NCI-H460 (cell line): ENCODE measurements at places on chromosomes 2 and 18.
A peak's percentile ranks its signal among the peaks of the same experiment; 100 is the strongest.

- DNase-seq, result no peak
Measured at GRCh38 chr18:42401131-42401673, 446.2 kb downstream of the PIK3C3 start.

- no peak for DNase-seq
Measured at GRCh38 chr2:233259730-233260129, 8.3 kb downstream of the ATG16L1 start.

GRCh38 chr18:11807233-11807632 lies 44.0 kb upstream of the CHMP1B start:
- DNase-seq, result no peak

GRCh38 chr2:103135679-103136078 lies 373.8 kb downstream of the TMEM182 start:
- DNase-seq, result no peak

- no peak for DNase-seq
Measured at GRCh38 chr2:47798631-47799030, 15.7 kb downstream of the MSH6 start.

GRCh38 chr2:133421516-133422324 lies 146.5 kb downstream of the NCKAP5 start:
- DNase-seq, result no peak

GRCh38 chr2:173359231-173359630 lies 4.6 kb downstream of the CDCA7 start:
- DNase-seq, result no peak

GRCh38 chr18:77008576-77009315 lies 123.8 kb downstream of the MBP start:
- DNase-seq, result no peak

GRCh38 chr2:169676357-169676756 lies 17.8 kb downstream of the CFAP210 start:
- DNase-seq, result no peak

GRCh38 chr2:179239195-179239594 lies 25.4 kb downstream of the SESTD1 start:
- DNase-seq, result no peak

GRCh38 chr18:36811430-36811829 lies 17.4 kb downstream of the TPGS2 start:
- no peak for DNase-seq

DNA sequence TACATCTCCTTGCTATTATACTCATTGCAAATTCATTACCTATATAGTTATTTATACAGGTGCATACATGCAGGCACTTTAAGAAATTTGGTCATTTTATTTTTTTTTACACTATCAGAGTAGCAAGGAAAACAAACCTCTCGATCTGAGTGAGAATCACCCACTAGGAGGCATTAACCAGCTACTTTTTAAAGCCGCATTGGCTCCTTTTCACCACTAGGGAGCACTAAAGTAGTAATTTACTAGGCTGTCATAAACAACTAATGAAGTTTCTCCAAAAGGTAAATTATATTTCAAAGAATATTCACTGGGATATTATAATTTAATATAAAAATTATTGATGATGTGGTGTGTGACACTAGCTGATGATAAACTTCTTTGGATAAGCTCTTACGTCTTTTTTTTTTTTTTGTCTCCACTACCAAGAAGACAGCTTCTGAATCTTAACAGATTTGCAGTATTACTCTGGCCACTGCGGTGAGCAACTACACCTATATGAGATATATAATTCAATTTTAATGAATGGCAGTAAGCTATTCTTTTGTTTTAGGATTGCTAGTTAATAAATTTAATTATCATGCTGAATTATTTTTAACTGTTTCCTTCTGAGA lies 101.9 kb downstream of the NOL4 start:
- peak; percentile 52 for DNase-seq

DNA sequence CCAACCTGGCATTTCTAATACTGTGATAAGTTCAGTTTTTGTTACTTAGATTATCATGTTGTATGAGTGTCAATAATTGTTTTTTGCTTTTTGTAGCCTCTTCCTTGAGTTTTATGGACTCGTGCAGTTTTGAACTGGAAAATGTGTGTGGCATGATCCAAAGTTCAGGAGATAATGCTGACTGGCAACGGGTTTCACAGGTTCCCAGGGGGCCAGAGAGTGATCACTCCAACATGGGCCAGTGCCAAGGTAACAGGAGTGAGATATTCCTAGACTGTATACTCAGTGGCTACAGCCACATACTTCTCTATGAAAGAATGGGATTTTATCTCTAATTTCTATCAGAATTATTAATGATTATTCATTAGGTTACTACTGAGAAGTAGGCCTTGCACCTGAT lies 18.2 kb downstream of the MEP1B start:
- DNase-seq, result no peak

DNA sequence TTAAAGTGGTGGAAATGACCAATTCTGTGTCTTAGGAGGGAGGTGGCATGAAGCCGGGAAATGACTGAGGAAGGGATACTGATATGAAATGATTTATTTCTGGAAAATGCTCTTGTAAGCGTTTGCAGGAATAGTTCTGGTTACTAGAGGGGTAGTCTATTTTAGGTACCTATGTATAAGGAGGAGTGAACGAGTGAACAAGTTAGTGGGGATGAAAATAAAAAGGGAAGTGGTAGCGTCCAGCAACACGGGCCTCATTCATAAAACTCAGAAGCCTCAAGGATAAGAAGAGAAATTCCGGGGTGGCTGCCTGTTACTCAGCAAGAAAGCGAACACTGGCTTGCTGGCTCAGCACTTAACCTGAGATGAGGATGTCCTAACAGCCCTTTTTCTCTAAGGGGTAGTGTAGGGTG lies 303.3 kb downstream of the NCKAP5 start:
- DNase-seq, result no peak

DNA sequence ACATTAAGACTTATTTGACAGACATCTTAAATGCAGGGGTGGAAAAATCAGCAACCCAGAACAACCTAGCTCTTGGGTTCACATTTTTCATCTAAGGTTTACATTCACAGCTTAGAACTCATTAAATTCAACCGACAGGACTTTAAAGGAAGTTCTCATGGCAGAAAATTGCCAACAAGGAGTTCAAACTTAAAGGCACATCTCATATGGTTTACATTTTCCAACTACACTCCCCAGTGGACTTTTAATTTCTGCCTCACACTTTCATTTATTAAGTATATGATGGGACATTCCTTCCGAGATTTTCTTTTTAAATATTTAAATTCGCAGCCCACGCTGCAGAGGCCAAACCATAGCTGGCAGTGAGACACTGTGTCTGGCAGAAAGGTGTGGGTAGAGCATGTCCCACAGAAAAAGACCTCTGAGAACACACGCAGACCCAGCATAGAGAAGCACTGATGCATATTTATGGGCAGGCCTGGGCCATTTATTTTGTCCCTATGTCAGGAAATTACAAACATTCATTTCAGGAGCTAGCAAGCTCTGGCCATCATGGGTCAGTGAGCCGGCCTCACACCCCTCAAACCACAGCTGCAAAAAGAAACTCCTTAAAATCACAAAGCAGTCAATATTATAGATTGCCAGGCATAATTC lies 46.3 kb downstream of the STK39 start:
- DNase-seq, result no peak

DNA sequence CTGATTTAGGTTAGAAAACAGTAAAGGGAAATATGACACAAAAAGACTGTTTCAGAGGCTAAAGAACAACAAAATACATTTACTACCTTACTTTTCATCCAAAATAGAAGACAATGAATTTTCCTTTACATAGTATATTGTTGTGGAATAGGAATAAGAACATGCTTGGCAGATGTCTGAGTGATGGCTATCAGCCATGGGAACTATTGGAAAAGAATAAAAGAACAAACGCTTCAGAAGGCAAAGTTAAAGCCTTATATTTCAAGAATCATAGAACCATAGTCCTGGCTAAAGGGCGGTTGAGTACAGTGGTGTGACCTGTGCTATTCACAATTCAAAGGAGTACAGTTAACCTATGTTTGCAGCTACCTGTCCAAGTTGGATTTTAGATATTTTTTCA lies 73.9 kb upstream of the NRXN1 start:
- no peak for DNase-seq

- peak; percentile 81 for DNase-seq
Measured at GRCh38 chr2:20097889-20098714, 46.7 kb upstream of the LAPTM4A start.

GRCh38 chr18:49691177-49691608 lies 122.1 kb downstream of the ACAA2 start:
- DNase-seq, result no peak

- no peak for DNase-seq
Measured at GRCh38 chr2:32291746-32292145, 14.0 kb downstream of the YIPF4 start.

DNA sequence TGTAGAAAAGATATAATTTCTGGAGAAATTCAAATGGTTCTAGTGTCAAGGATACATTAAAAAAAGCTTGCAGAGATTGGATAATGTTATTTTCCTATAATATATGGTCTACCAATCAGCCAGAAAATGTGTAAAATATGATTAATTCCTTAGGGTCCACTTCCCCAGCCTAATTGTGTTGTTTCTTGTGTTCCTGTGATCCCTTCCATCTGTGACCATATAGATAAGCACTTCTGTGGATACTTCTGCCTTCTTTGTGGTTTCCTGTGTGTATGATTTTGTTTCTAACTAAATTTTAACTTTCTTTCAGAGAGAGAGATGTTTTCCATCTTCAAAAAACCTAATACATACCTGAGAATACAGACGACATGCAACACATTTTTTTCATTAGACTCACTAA lies 367.1 kb upstream of the PIK3C3 start:
- no peak for DNase-seq

- DNase-seq, result no peak
Measured at GRCh38 chr2:71358931-71359671, 27.5 kb downstream of the ZNF638 start.

- no peak for DNase-seq
Measured at GRCh38 chr2:96065381-96065930, 30.7 kb upstream of the GPAT2 start.

GRCh38 chr18:30280861-30281470 lies 761.6 kb downstream of the DSC3 start:
- DNase-seq, result peak; percentile 41

GRCh38 chr18:72848503-72849237 lies 19.1 kb downstream of the NETO1 start:
- no peak for DNase-seq

GRCh38 chr2:158729451-158729850 lies 65.7 kb upstream of the DAPL1 start:
- no peak for DNase-seq

DNA sequence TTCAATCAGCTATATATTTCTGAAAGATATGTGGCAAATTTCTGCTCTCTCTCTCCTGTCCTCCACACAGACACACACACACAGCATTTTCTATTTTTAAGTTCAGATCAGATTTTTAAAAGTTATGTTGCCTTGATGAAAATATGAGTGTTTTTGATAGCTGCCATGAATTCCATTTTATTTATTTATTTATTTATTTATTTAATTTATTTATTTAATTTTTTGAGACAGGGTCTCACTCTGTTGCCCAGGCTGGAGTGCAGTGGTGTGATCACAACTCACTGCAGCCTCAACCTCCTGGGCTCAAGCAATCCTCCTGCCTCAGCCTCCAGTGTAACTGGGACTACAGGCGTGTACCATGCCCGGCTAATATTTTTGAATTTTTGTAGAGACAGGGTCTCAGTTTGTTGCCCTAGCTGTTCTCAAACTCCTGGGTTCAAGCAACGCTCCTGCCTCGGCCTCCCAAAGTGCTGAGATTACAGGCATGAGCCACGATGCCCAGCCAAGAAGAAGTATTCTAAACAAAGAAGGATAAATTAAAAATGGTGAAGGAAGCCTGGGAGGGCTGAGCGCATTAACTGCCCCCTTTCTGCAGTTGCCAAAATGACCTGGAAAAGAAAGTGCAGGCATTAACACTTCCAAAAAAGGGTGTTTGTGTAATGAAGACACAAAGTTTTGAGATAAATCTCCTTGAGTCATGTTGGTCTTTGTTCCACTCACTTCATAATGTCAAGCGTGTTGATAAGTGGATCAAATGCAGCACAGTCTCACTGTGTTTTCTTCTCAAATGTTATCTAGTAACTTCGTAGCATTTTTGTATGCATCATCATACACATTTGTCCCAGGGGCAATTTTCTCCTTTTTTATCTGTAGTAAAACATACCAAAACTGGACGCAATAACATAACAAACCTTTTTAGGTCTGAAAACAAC lies 11.1 kb upstream of the IMPA2 start:
- DNase-seq, result no peak

DNA sequence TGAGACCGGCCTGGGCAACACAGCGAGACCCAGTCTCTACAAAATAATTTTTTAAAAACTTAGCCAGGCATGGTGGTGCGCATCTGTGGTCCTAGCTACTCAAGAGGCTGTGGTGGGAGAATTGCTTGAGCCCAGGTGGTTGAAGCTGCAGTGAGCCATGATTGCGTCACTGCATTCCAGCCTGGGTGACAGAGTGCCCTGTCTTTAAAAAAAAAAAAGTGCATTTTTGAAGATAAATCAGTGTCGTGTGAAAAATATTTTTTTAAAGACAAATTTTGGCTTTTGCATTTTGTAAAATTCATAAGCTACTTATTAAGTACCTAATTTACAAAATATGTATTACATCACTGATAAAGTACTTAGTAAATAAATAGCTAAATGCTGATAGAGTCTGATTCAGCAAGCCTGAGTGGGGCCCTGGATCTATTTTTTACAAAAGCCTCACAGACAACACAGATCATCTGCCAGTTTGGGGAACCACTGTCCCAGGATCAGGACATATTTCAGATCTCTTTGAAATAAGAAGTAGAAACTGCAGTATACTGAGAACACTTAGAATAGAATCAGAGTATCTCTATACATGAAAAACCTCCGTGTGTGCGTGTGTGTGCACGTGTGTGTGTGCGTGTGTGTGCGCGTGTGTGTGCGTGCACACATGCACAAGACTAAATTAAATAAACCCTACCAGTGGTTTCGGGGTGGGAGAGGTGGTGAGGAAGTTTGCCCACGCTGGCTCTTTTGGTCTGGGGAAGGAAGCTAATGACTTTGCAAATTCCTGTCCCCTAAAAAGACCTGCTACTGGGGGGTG lies 61.6 kb downstream of the AAK1 start:
- DNase-seq, result no peak

- no peak for DNase-seq
Measured at GRCh38 chr2:49403637-49404036, 249.3 kb upstream of the FSHR start.

- no peak for DNase-seq
Measured at GRCh38 chr18:70284976-70285620, 3.7 kb upstream of the SOCS6 start.

DNA sequence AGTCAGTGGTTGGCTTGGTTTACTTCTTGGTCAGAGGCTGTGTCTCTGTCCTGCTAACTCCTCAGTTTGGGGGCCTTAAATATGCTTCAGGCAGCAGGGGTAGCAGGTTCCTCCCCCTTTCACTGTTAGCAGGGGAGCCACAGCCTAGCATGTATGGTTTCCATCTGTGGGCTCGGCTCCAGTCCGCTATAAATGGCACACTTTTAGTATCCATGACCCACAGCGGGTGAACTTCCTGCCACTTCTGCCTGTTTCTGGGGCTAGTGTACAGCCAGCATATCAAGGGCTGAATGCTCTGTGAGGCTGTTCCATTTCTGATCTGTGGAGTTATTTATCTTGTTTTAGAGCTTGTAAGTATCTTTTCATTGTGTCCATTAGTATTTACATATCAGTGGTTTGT lies 58.3 kb downstream of the MRPL33 start:
- no peak for DNase-seq
